ENCODE measurements at places on chromosomes 2 and 18.

GRCh38 chr2:68861330-68861729 is 9.9 kb downstream of the BMP10 start:
- no peak for DNase-seq

GRCh38 chr2:11123856-11124759 is 31.2 kb upstream of the SLC66A3 start:
- peak; percentile 45 for DNase-seq

DNA sequence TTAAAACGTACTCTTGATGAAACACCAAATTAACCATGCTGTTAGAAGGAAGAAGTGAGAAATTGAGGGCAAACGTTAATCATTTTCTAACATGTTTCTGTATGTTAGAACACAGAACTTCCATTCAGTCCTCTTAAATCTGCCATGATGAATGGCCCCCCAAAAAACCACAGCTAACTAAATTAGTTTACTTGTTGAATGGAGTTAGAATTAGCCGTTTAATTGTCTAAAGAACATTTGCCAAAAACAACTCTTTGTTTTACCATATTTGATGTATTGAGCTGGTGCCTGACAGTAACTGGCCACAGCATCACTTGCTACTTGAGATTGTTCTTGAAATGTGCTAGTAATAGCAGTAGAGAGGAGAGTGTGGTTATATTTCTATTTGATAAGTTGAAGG is 12.7 kb downstream of the CCNYL1 start:
- DNase-seq = no peak

DNA sequence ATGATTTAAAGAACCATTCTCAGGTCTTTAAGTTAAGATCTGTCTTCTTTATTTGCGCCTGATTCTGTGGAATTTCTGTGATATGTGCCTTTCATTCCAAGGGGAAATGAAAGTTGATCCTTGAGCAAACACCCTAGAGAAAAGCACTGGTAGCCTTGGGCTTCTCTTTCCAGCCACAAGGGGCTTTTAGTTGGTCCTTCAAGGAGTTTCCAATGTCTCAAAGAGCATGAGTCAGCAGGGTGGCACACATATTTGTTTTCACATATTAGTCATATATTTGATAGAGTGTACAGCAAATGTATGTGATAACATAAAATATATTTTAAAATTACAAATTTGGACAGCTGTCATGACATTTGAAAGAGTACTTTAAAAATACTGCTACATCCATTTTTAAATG is 339.5 kb downstream of the TXNL1 start:
- DNase-seq = no peak

DNA sequence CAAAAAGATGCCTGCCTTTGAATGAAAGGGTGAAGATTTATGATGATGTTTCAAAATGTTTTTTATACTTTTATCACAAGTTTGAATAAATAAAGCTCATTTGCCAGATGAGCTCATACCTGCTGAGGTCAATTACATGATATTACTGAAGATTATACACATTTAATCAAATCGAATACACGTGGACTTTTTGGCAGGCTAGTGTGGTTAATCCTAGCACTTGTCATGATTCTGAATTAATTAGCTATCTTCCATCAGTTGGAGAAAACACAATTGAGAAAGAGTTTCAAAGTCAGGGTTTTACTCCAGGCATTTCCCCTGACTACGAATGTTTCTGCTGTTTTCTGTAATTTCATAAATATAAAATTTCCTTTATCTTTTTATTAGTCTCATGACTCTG is 54.4 kb downstream of the LRPPRC start:
- DNase-seq = no peak

GRCh38 chr2:79715338-79715737 is 202.5 kb downstream of the CTNNA2 start:
- no peak for DNase-seq
